ENCODE measurements at places on chromosomes 12 and 14. TPM values are rescaled to one million over a fixed set of nuclear protein-coding genes. Genes with fewer than 3 reads are reported as not detected.
A peak's percentile ranks its signal among the peaks of the same experiment; 100 is the strongest.

Gene PRIMA1
- total RNA-seq = 4.5 TPM

Gene AHNAK2
- total RNA-seq = 2.0 TPM

Gene P3H3
- 42.4 TPM for total RNA-seq

Gene CACNA2D4
- total RNA-seq = not detected

Gene PGF
- total RNA-seq = 4.1 TPM

Gene SLC7A8
- 209 TPM for total RNA-seq

Gene ACOT6
- total RNA-seq = not detected

Gene PLEKHD1
- 0.48 TPM for total RNA-seq

Gene ADAM21
- total RNA-seq = not detected

Gene PLA2G1B
- total RNA-seq = not detected

Gene RFX4
- not detected for total RNA-seq

Gene USP5
- total RNA-seq = 159 TPM

Gene DIO2
- total RNA-seq = 0.23 TPM

Gene TTC6
- total RNA-seq = not detected

Gene CLEC1B
- not detected for total RNA-seq

Gene CCDC177
- 2.9 TPM for total RNA-seq

Gene C1RL
- total RNA-seq = 14.7 TPM

Gene TC2N
- total RNA-seq = 36.2 TPM

GRCh38 chr12:21725731-21726130 is 48.8 kb downstream of the KCNJ8 start:
- DNase-seq = no peak

GRCh38 chr12:127606476-127607015 is 660.4 kb upstream of the TMEM132C start:
- DNase-seq = no peak

DNA sequence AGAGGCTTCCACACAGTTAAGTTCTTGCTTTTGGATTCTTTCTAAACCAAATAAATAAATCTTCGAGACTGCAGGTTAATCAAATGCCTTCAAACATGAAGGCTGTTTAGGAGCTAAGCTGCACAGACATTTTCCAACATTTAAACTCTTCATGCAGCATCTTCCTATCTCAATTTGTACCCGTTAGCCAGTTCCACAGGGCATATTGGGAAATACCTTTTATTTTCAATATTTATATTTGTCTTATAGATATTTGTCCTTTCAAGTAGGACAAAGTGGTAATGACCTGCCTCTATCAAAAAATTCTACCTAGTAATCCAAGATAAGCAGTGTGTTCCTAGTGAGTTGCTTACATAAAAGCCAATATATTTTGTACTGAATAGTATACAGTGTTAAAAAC is 373.6 kb downstream of the DIO2 start:
- DNase-seq = no peak

DNA sequence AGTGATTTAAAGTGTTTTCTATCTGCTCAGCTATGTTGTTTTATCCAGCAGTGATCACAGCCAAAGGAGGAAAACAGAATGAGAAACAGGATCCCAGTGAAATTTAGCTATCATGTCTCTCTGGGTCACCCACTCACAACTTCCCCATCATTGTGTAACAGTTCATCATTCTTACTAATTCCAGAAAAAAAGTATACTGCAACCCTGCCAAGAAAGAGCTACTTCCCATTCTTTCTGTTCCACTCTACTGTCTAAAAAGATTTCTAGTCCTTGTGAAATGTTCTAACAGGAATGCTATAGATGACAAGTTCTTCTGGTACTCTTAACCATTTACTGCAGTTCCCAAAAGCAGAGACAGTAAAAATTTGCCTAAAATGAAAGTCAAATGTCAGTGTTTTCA is 39.2 kb upstream of the CD163 start:
- no peak for DNase-seq

DNA sequence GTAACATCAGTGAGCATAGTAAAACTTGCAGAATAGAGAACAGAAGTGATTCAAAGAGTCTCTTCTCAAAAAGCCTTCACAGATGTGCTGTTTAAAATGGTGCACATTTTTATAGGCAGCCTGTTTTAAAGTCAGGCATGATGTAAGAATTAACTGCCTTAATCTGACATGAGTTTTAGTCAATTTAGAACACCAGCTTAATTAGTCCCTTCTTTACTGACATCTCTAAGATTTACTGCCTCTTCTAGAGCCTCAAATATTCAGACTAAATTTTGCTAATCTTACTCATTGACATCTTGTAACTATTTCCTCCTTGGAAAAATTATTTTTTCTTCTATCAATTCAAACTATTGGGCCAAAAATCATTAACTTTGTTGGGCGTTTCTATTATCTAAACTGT is 782.5 kb downstream of the C12orf50 start:
- DNase-seq = no peak

GRCh38 chr12:20629414-20630156 is 65.5 kb upstream of the SLCO1C1 start:
- DNase-seq = no peak

DNA sequence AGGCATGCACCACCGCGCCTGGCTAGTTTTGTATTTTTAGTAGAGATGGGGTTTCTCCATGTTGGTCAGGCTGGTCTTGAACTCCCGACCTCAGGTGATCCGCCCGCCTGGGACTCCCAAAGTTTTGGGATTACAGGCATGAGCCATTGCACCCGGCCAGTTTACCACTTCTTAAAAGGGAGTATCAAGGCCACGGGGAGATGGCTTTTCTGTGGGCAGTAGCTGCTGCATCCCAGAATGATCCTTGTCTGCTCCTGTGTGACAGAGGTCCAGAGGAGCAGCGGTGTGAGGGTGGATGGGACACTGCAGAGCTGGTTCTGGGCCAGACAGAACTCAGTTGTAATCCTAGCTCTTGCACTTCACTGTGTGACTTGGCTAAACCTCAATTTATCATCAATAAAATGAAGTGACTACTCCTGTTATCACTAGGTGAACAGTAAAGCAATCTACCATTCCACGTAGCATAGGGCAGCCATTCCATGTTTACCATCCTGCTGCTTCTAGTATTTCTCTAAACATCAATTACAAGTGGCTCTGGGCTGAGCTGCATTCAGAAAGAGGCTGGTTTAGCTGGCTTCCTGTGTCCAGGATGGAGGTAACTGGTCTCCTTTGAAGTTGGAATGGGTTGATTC is 3.0 kb upstream of the NPFF start:
- DNase-seq = no peak

- no peak for DNase-seq
These were observed 14.2 kb downstream of the SLC11A2 start for GRCh38 chr12:51011955-51012354.

GRCh38 chr12:20212658-20213555 is 155.4 kb upstream of the PDE3A start:
- DNase-seq = peak; percentile 69

DNA sequence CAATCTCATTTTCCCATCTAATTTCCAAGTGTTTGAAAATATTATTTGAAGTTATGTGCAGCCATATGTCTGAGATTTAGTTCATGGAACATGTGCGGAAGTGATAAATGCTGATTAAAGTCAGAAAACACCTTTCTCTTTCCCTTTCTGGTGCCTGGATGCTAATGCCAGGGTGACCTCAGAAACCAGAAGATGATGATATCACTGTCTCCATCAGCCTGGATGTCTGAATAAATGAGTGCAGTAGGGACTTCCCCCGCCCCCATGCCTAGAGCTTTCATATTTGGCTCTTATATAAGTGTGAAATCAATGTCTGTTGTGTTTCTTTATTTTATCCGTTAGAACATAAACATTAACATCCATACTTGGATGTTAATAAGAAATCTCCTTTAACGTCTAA is 261.9 kb upstream of the LRIG3 start:
- no peak for DNase-seq

- DNase-seq = no peak
These were observed 105.0 kb downstream of the DAD1 start for GRCh38 chr14:22483863-22484593.

DNA sequence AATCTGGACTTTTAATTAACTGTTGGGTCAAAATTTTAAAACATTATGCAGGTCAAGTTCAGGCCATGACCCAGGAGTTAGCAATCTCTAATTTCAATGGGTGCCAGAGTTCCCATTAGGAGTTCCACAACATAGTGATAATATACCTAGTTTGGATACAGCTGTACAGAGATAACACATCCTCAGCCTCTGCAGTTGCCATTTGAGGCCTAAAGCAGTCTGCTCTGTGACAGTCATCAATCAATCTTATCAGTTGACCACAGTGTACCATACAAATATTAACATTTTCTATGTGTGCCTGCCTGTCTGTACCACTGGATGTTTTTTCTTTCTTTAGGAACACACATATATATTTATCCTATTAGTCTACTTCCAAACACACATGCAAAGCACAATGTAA is 54.0 kb upstream of the BBS10 start:
- no peak for DNase-seq

GRCh38 chr14:102507081-102507856 is 2.3 kb downstream of the ANKRD9 start:
- no peak for DNase-seq

GRCh38 chr12:104657726-104658484 is 201.2 kb downstream of the CHST11 start:
- no peak for DNase-seq

DNA sequence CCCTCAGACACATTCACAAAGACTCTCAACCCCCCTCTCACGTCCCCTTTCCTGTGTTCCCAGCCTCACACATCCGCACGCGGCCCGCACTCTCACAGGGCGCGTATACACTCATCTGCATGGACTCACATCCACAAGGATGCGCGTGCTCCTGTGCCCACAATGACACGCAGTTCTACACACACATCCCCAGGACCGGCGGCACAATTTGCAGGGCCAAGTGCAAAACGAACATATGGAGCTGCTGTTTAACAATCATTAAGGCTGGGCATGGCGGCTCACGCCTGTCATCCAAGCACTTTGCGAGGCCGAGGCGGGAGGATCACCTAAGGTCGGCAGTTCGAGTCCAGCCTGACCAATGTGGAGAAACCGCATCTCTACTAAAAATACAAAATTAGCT is 36.4 kb upstream of the EML1 start:
- DNase-seq = no peak

DNA sequence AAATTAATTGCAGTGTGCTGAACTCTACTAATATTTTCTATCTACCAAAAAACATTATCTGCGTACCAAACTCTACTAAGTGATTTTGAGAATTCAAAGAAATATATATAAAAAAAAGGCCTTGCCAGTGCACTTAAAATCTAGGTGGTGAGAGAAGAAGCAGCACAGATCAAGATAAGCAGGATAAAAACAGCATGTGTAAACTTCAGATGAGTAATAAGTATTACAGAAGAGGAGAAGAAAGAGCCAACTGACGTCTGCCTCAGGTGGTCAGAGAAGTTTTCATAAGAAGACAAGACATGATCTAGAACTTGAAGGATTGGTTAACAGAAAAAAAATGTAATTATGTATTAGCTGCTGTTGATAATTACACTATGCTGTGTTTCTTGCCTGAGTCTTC is 166.4 kb downstream of the DUSP6 start:
- no peak for DNase-seq

GRCh38 chr12:100234166-100234565 is 32.7 kb downstream of the DEPDC4 start:
- DNase-seq = no peak

GRCh38 chr14:86646125-86646524 is 1116.2 kb downstream of the FLRT2 start:
- no peak for DNase-seq

GRCh38 chr12:71041476-71041875 is 116.3 kb downstream of the TSPAN8 start:
- no peak for DNase-seq

GRCh38 chr12:116291218-116291617 is 13.7 kb upstream of the MED13L start:
- DNase-seq = no peak

- no peak for DNase-seq
These were observed 68.9 kb upstream of the YARS2 start for GRCh38 chr12:32824596-32824995.

GRCh38 chr14:100560471-100560870 is 26.7 kb downstream of the BEGAIN start:
- DNase-seq = no peak

- no peak for DNase-seq
These were observed 182.8 kb downstream of the TSPAN9 start for GRCh38 chr12:3259973-3260372.

- DNase-seq = no peak
These were observed 861.0 kb downstream of the RPS29 start for GRCh38 chr14:48725051-48725734.

- DNase-seq = no peak
These were observed 571.7 kb downstream of the RPS29 start for GRCh38 chr14:49014476-49014875.

GRCh38 chr12:124179936-124180607 is 114.8 kb upstream of the RFLNA start:
- DNase-seq = no peak

GRCh38 chr12:93785249-93786010 is 108.3 kb downstream of the CRADD start:
- DNase-seq = no peak

- no peak for DNase-seq
These were observed 156.7 kb downstream of the SLC41A2 start for GRCh38 chr12:104801427-104801826.

GRCh38 chr12:113244047-113244460 is 22.8 kb downstream of the TPCN1 start:
- no peak for DNase-seq

GRCh38 chr12:33245434-33245833 is 194.2 kb downstream of the SYT10 start:
- no peak for DNase-seq

GRCh38 chr12:42611571-42612230 is 22.2 kb upstream of the PRICKLE1 start:
- no peak for DNase-seq

- DNase-seq = no peak
These were observed 214.6 kb upstream of the PRKD1 start for GRCh38 chr14:30142216-30142615.

- peak; percentile 92 for DNase-seq
These were observed 1.0 kb upstream of the SOCS2 start for GRCh38 chr12:93571365-93571924.

- DNase-seq = no peak
These were observed 3.2 kb downstream of the SNAPC1 start for GRCh38 chr14:61765225-61765943.

DNA sequence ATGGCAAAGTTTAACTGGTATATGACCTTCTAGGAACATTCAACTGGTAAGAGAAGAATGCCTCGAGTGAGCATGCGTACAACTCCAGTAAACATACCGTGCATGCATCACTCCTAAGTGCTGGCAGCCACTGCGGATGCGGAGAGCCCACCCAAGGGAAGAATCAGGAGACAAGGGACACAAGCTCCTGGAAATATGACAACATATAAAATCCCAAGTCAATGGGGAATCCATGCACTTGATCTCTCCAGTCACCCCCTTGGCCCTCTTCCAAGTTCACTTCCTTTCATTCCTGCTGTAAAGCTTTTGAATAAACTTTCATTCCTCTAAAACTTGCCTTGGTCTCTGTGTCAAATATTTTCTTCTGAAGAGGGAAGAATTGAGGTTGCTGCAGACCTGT is 168.7 kb upstream of the TMCC3 start:
- no peak for DNase-seq
